CD8-positive, alpha-beta memory T cell (primary cell): ENCODE measurements at places on chromosomes 13 and 19. TPM values are rescaled to one million over a fixed set of nuclear protein-coding genes. Genes with fewer than 3 reads are reported as not detected.
A peak's percentile ranks its signal among the peaks of the same experiment; 100 is the strongest.

DNA sequence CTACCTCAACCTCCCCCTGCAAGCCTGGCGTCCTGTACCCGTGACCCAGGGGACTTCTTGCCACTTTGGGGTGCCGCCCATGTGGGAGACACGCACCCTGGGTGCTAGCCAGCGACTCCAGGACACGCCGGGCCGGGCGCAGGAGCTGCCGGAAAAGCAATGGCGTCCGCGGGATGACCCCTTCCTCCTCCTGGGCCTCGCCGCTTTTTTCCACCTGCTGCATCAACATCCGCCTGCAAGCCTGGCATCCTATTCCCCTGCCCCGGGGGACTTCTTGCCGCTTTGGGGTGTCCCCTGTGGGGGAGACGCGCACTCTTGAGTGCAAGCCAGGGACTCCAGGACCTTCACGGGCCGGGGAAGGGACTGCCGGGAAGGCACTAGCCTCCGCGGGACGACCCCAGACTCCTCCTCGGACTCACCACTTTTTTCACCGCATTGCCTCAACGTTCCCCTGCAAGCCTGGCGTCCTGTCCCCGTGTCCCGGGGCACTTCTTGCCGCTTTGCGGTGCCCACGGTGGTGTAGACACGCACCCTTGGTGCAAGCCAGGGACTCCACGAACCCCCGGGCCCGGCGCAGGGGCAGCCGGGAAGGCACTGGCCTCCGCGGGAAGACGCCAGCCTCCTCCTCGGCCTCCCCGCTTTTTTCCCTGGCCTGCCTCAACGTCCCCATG lies 237.8 kb downstream of the TUBA3C start:
- no peak for DNase-seq

GRCh38 chr13:21034603-21035191 lies 26.7 kb downstream of the LATS2 start:
- DNase-seq, result no peak

- DNase-seq, result no peak
These were observed 44.3 kb downstream of the SHISA2 start for GRCh38 chr13:26007261-26008125.

- DNase-seq, result no peak
These were observed 881.1 kb downstream of the PCDH9 start for GRCh38 chr13:66348745-66349690.

DNA sequence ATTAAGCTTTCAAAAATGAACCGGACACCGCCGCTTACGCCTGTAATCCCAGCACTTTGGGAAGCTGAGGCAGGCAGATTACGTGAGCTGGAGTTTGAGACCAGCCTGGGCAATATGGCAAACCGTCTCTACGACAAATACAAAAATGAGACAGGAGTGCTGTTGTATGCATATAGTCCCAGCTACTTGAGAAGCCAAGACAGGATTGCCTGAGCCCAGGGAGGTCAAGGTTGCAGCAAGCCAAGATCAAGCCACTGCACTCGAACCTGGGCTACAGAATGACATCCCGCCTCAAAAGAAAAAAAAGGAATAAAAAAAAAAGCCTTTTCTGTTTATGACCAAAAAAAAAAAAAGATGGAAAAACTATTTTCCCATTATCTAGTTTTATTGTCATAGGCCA lies 96.4 kb downstream of the RBM26 start:
- DNase-seq, result no peak

GRCh38 chr19:34461375-34462100 lies 20.0 kb upstream of the WTIP start:
- DNase-seq, result no peak

- DNase-seq, result no peak
These were observed 102.7 kb downstream of the ZAR1L start for GRCh38 chr13:32212421-32212820.

DNA sequence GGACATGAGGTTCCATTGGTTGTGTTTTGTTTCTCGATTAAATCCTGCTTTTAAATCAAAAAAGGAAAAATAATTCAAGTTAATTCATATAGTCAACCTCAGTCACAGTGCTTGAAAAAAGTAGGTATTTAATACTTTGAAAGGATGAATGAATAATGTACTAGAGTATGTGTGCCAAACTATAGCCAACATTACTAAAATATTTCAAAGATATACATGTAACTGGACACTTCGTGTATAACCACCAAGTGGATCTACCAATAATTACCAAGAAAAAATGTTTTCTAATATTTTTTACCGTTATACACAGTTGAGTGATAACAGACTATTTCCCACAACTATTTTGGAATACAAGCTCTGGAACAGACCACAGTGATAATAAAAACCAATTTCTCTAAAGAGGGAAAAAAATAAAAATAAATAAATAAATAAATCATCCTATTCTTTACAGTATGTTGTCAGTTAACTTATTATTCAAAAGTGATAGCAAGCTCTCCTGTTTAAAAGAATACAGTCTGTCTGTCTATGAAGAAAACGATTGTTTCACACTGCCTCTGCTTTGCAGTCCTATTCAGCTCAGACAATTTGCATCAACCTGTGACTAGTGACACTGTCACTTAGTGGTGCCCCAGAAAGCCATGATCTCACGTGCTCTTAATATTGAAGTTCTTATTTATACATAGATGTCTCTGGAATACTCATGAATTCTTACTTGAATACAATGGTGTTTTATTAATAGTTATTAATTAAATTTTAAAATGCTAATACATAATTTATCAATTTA lies 58.2 kb downstream of the UBL3 start:
- no peak for DNase-seq

DNA sequence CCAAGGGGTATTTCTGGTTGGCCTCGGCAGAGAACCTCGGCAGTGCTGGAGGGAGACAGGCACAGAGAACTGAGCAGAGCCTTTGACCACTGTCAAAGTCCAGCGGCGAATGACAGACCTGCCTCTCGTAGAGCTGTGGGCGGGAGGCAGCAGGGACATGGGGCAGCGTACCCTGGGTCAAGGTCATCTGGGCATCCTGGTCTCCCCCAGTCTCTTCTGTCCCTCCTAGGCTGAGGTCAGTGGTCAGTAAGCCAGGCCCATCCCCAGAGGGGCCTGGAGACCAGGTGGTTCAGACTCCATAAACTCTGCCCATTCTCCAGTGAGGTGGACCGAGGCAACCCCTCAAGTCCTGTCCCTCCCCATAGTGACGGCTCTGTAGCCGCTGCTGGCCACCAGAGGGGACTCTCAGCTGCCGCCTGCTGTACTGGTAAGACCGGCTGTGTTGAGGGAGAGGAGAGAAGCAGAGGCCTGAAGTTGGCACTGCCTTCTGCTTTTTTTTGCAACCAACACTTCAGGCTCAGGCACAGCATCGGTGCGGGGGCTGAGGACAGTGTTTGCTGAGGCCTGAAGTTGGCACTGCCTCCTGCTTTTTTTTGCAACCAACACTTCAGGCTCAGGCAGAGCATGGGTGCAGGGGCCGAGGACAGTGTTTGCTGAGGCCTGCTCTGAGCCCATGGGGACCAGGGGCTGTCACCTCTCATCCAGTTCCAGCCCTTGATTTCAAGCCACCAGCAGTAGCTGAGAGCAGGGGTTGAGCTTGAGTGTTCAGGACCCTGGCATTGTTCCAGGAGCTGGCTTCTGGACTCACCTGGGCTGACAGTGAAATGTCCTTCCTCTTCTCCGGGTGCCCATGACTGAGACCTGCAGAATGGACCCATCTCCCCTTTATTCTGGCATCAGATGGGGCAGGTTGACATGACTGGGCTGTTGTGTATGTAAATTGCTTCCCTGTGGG lies at the start of gene PGLYRP2:
TSS of gene PGLYRP2 (minus strand) at position 111 of the 955 bp plus-strand sequence. CDS start 130 bp downstream, outside the sequence.
- DNase-seq, result peak; percentile 15

- DNase-seq, result peak; percentile 77
These were observed 2.8 kb downstream of the ZFP36 start for GRCh38 chr19:39409208-39410016.

DNA sequence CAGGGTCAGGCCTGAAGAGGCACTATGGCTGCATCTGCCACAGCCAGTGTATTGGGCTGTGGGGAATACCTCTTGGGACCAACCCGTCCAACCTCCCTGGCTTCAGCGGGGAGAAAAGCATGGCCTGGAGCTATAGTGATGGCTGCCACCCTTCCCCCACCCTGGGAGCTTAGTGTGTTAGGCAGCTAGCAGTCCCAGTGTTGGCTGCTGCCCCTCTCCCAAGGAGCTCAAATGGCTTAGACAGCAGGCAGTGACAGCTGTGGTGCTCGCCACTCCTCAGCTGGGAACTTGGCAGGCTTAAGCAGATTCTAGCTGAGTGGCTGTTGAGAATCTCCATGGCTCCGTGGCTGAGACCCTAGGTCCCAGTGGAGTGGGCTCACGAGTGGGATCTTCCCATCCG lies 19.7 kb downstream of the ACOD1 start:
- no peak for DNase-seq

KLHL1 gene
- total RNA-seq, result not detected

PSG7 gene
- total RNA-seq, result not detected
